ENCODE measurements at places on chromosomes 2 and 18.

- H3K36me3 ChIP-seq = no peaks in the 10 kb centered on the region
- no peak for DNase-seq
- no peaks in the 10 kb centered on the region for H3K27me3 ChIP-seq
- peak overlapping the region; percentile 30 for H3K4me3 ChIP-seq
These were observed 75.8 kb downstream of the ARHGEF4 start for GRCh38 chr2:130912471-130912870.

DNA sequence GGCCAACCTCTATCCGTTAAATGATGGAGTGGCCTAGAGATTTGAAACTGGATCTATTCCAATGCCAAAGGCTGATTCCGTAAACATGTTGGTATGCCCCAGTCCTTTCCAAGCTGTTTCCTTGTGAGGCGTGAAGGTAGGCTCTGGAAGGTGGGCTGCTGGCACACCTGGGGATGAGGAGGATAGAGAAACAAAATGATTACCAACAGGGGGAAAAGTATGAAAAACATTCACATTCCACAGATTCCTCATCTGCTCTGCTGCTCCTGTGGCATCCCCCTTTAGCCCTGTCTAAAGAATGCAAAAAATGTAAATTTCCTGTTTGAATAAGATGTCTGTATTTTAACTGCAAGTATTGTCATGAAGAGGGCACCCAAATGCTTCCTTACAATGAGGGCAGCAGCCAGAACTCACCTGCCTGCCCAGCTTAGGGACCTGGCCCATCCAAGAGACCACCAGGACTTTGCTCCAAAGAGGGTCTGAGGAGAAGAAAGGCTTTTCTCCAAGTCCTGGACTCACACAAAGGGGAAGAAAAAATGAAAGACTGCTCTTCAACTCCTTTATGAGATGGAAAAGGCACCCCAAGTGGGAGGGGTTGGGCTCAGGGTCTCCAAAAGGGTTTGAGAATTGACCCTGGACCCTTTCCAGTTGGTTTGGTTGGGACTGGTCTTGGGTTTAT is 132.3 kb upstream of the PELI1 start:
- no peaks in the 10 kb centered on the region for H3K36me3 ChIP-seq
- no peak overlapping the region for H3K4me3 ChIP-seq
- peaks cover 49% of the 10 kb centered on the region for H3K4me1 ChIP-seq

DNA sequence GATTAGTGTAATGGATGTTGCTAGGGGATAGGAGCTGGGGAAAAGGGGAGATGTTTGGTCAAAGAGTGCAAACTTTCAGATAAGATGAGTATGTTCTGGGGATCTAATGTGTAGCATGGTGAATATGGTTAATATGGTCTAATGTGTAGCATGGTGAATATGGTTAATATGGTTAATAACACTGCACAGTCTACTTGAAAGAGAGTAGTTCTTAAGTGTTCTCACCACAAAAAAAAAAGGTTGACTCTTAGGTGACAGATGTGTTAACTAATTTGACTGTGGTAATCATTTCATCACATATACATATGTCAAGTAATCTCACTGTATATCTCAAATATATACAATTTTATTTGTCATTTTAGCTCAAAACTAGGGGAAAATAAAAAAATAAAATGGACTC is 121.3 kb upstream of the CD226 start:
- no peaks in the 10 kb centered on the region for H3K4me1 ChIP-seq
- H3K27ac ChIP-seq = no peak overlapping the region
- no peaks in the 10 kb centered on the region for H3K36me3 ChIP-seq
- H3K27me3 ChIP-seq = no peaks in the 10 kb centered on the region
- no peak overlapping the region for H3K4me3 ChIP-seq

DNA sequence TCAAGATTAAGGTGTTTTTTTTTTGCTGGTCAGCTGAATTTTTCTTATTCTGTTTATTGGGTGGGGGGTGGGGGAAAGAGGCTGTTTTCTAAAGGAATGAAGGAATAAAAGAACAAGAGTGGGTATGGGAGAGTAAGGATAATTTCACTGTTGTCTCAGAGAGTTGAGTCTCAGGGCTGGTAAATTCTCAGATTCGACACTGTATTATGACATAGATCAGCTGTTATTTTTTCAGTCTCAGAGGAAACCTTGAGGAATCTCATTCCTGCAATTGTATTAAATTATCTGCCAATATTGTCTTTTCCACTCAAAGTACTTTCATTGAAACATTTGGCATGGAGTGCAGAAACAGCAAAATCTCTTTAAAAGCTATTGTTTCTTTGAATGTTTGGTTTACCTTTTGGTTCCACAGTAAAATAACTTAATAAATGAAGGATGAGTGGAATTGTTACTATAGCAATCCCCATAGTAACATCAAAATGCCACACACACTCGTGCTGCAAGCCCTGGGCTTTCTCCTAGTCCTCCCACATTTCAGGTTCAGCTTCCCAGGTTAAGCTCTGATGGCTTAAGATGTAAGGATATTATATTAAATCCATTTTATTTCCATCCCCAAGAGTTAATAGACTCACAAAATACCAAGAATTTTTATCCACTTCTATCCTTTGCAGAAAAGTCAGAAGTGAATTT is 478.7 kb upstream of the TCF4 start:
- no peaks in the 10 kb centered on the region for H3K27me3 ChIP-seq
- H3K36me3 ChIP-seq = no peaks in the 10 kb centered on the region
- DNase-seq = no peak
- no peak overlapping the region for H3K4me3 ChIP-seq

DNA sequence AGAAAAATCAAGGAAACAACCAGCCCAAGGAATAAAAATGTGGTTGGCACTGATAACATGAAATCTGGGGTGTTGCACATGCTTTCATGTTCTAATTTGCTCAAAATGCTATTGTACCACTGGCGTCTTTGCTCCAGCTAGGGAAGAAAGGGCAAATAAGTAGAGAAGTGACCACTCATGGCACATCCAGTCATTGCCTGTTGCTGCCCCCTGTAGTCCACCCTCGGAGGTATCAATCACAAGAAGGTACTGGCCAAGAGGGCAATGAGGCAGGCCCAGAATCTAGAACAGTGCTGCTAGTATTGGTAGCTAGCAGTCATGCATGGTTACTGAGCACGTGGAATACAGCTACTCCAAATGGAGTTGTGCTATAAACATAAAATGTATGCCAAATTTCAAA is 213.4 kb downstream of the CDCA7 start:
- H3K27me3 ChIP-seq = no peaks in the 10 kb centered on the region
- peak overlapping the region; percentile 28 for H3K27ac ChIP-seq
- no peak for DNase-seq
- peaks cover 16% of the 10 kb centered on the region for H3K4me1 ChIP-seq
- H3K36me3 ChIP-seq = no peaks in the 10 kb centered on the region

- no peak for DNase-seq
- no peak overlapping the region for H3K27ac ChIP-seq
- H3K36me3 ChIP-seq = peaks cover 40% of the 10 kb centered on the region
- no peaks in the 10 kb centered on the region for H3K4me1 ChIP-seq
- no peak overlapping the region for H3K4me3 ChIP-seq
- H3K27me3 ChIP-seq = no peaks in the 10 kb centered on the region
These were observed 79.0 kb downstream of the TLK1 start for GRCh38 chr2:171081649-171082111.

- no peaks in the 10 kb centered on the region for H3K36me3 ChIP-seq
- no peak overlapping the region for H3K27ac ChIP-seq
- H3K27me3 ChIP-seq = no peaks in the 10 kb centered on the region
- DNase-seq = no peak
- H3K4me3 ChIP-seq = no peak overlapping the region
- peaks cover 61% of the 10 kb centered on the region for H3K4me1 ChIP-seq
These were observed 106.8 kb downstream of the ASAP2 start for GRCh38 chr2:9313443-9313842.

- no peaks in the 10 kb centered on the region for H3K4me1 ChIP-seq
- no peak overlapping the region for H3K4me3 ChIP-seq
- H3K36me3 ChIP-seq = no peaks in the 10 kb centered on the region
- no peak overlapping the region for H3K27ac ChIP-seq
- no peak for DNase-seq
These were observed 561.3 kb upstream of the FSHR start for GRCh38 chr2:49715597-49715996.

DNA sequence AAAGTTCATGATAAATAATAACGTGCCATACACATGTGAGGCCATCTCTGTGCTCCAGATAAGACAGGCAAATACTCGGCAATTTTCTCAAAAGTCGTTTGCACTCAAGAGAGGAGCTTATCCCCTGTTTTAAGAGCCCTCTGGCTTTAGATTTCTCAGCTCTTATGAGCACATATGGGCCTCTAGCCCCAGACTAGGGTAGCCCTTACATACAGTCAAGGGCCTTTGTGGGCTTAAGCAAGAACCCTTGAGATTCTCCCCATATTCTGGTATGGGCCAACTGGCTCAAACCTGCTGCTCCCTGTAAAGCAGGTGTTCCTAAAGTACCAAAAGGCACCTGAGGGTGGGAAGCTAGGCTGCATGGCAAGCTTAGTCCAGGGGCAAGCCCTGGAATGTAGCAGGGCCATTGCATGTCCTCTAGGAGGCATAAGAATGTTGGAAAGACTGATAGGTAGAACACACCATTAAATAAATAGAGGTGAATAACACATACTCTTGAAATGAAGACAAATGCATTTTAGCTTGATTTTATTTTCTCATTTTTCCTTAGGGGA is 66.1 kb downstream of the FASTKD2 start:
- no peaks in the 10 kb centered on the region for H3K27me3 ChIP-seq
- H3K27ac ChIP-seq = no peak overlapping the region
- H3K4me3 ChIP-seq = no peak overlapping the region

DNA sequence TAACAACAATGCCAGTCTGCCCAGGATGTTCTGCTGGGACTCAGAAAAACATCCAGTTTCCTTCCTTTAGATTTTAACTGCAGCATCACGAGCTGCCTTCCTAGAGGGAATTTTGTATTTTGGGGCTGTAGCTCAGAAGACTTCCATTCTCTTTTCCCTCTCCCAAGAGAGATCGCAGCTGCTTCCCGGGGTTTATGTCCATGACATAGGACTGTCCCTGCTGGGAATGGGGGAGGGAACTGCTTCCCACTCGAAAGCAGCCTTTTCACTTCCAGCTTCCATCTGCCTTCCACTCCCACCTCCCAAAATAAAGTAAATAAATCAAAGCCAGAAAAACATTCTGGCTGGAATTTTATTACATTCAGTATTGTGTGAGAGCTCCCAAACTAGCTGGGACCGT is 52.4 kb downstream of the LIMS1 start:
- no peak for DNase-seq
- no peaks in the 10 kb centered on the region for H3K36me3 ChIP-seq
- peak overlapping the region; percentile 71 for H3K27ac ChIP-seq
- no peak overlapping the region for H3K4me3 ChIP-seq

DNA sequence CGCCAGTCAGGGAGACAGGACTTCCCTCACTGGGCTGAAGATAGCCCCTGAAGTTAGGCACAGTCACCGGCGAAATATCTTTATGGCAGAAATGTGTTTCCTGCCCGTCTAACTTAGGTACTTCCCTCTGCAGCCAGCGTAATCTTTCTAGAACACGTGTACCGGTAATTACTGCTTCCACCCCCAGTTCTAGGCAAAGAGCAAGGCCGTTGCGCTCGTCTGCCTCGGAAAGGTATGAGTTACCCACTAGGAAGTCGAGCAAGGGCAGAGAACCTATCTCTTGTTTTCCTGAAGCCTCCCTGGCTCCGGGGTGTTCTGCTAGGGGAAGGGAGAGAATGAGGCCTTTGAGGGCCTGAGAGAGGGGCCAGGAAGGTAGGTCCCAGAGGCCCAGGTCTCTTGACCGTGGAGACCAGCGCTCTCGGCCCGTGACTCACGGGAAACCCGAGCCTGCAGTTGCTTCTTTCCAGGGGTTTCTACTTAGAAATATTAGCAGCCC is 70.0 kb downstream of the TWSG1 start:
- no peak overlapping the region for H3K4me3 ChIP-seq
- H3K27ac ChIP-seq = peak overlapping the region; percentile 47
- no peak for DNase-seq

DNA sequence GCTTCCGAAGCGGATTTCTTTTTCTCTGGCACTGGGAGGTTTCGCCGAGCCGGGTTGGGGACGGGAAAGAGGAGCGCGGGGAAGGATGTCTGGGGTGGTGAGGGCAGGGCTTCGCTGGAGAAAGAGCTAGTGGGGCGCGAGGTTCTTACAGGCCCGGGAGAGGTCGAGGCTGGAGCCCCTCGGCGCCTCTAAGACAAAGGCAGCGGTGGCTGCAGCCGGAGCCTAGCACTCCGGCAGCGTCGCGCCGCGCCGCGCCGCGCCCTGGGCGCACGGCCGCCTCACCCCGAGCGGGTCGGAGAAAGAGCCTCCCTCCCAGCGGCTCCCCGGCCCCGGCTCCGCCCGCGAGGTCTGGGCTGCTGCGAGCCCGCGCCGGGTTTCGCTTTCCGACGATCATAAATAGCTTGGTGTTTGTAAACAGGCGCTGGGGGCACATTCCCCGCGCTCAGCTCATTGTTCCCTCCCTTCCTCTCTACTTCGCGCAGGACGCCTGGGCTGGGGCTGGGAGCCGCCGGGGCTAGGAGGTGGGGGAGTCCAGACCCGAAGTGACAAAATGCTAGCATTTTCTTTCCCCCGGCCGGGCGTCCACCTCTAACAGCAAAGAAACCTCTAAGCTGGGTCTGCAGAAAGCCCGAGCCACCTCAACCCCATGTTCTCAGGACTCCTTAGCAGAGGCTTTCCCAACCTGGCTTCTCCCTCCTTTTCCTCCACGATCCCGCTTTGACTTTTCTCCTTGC is 813 bp upstream of the MEIS1 start:
- DNase-seq = no peak
- H3K4me1 ChIP-seq = no peaks in the 10 kb centered on the region
- H3K27ac ChIP-seq = peak overlapping the region; percentile 98
- H3K36me3 ChIP-seq = peaks cover 9% of the 10 kb centered on the region

GRCh38 chr2:133044556-133044955 is 374.6 kb upstream of the LYPD1 start:
- H3K4me1 ChIP-seq = no peaks in the 10 kb centered on the region
- no peak overlapping the region for H3K27ac ChIP-seq
- DNase-seq = no peak
- no peaks in the 10 kb centered on the region for H3K36me3 ChIP-seq

DNA sequence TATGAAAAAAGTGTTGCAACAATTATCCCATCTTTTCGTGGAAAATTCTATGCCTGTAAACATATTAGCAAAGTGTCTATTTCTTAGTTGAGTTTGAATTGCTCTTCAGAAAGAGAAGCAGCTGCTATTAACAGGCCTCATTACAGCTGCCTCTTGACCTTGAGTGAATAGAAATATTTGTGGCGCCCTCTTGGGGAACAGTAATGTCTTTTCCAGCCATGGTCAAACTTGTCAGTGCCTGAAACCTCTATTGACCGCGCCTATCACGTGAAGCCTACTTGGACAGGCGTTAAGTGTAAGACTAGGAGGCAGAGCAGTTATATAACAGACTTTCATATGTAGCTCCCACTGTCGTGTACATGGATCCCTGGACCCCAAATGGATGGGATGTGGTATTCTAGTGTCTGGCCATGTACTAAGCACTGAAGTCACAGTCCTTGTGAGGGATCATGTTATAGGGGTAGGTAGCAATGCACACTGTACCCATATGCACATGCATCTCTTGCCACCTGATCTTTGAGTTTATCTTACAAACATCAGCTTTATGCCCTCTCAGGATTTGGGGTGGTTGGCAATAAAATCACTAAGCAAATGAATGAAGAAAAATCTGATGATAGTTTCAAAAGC is 245.0 kb downstream of the PTGR3 start:
- no peak overlapping the region for H3K4me3 ChIP-seq
- no peak for DNase-seq
- H3K27me3 ChIP-seq = no peaks in the 10 kb centered on the region
- H3K27ac ChIP-seq = no peak overlapping the region
- H3K36me3 ChIP-seq = no peaks in the 10 kb centered on the region

All from esophagus squamous epithelium (tissue), 5 donors.